NAMALWA (cell line): ENCODE measurements at places on chromosomes 6 and 20.

- DNase-seq: no peak
Measured at GRCh38 chr6:135195522-135195921, 14.4 kb downstream of the MYB start.

DNA sequence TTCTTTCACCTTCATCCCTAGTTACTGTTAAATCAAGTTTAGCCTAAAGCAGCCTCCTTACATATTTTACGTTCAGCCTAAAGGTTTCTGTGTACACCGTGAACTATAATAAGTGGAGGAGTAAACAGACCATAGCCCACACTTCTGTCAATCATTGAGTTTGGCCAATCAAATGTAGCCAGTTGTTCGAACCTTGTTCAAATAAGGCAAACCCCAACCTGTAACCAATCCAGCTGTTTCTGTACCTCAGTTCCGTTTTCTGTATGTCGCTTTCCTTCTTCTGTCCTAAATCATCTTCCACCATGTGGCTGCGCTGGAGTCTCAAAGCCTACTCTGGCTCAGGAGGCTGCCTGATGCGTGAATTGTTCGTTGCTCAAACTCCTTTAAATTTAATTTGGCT lies 1.8 kb upstream of the FBXO30 start:
- DNase-seq: no peak

DNA sequence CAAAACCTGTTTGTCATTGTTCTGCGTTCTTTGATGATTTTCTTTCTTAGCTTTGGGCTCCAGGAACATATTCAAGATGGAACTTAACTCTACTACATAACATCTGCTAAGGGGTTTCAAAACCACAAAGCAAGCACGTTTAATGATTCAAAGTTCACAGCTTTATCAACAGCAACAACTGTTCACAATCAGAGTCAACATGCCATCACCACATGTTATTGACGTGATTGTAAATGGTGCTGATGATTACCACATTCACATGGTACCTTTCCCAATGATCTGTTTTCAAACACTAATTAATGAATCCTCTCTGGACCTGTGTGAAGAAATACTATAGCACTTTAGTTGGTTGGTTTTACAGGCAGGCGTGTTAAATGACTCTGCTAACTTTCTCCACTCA lies 180.6 kb upstream of the CEP162 start:
- no peak for DNase-seq

- no peak for DNase-seq
Measured at GRCh38 chr6:169162752-169163407, 90.8 kb downstream of the THBS2 start.

- DNase-seq: no peak
Measured at GRCh38 chr20:59933296-59933848, at the start of gene SYCP2. Gene SYCP2 (minus strand): TSS chr20:59933637. CDS start chr20:59922413, 11,224 bp downstream.
